Naive B cell (primary cell): ENCODE measurements at places on chromosomes 4 and X.

DNA sequence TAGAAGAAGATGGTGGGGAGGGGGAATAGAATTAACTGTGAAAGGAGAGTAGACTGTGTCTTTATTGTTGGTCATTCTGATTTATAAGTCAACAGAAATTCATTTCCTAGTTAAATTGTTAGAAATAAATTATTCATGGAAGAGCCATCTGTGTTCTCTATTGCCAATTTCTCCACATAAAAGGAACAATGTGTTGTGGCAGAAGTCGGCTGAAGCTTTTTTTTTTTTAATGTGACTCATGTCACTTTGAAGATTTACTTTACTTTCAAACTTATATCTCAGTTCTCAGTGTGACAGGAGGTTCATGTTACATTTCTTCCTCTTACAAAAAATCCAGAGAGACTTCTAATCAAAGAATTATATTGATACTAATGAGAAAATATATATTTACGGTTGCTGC is 60.5 kb downstream of the CPE start:
- DNase-seq, result no peak

GRCh38 chrX:17442898-17443297 is 67.9 kb downstream of the NHS start:
- no peak for DNase-seq

DNA sequence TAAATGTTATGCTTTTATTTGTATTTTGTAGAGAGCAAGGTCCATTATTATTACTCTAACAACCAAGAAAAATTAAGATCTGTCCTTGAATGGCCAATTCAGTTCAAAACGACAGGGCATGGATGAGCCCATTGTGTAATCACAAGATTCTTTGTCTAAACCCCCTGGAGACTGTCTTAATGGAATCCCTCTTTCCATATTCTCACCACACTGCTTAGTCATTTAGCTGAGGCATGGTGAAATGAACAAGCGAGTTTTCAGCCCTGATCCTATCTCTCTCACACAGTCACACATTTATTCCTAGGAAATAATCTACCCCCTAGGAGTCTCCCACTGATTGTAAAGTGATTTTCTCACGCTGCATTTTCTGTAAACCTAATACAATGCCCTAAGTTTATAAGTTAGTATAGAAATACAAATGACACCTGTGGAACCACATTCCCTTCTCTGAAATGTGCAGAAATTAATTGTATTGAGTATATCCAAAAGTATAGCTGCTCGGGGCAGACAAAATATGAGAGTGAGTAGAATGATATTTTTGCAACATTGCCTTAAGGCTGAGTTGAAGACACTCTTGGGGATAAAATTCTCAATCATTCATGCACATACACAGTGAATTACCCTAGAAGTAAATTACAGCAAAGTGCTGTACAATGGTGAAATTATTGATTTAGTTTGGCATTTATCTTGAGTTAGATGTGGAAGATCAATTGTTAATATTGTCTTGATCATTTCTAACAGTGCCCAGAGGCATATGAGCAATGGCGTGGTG is 119.7 kb upstream of the PCDH7 start:
- DNase-seq, result no peak

- no peak for DNase-seq
Observed at GRCh38 chr4:56410247-56411062, 23.2 kb upstream of the AASDH start.

DNA sequence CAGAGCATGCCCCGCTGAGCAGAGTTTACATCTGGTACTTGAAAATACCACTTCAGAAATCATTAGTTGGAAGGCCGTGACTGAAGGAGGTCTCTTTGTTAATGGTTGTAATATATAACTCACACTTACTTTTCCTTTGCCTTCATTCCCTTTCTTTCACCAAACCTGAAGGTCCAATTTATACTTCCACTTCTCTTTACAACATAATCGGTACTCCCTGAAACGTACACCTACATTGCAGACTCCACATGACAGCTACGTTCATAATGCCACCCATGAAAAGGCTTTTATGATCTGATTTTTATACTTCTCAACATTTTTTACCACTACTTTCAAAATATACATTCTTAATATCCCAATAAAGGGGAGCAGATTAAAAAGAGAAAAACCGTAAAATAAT is 298.7 kb downstream of the C4orf33 start:
- no peak for DNase-seq

GRCh38 chr4:60729194-60729593 is 470.9 kb upstream of the ADGRL3 start:
- no peak for DNase-seq

- no peak for DNase-seq
Observed at GRCh38 chrX:84717343-84717742, 215.1 kb upstream of the HDX start.

DNA sequence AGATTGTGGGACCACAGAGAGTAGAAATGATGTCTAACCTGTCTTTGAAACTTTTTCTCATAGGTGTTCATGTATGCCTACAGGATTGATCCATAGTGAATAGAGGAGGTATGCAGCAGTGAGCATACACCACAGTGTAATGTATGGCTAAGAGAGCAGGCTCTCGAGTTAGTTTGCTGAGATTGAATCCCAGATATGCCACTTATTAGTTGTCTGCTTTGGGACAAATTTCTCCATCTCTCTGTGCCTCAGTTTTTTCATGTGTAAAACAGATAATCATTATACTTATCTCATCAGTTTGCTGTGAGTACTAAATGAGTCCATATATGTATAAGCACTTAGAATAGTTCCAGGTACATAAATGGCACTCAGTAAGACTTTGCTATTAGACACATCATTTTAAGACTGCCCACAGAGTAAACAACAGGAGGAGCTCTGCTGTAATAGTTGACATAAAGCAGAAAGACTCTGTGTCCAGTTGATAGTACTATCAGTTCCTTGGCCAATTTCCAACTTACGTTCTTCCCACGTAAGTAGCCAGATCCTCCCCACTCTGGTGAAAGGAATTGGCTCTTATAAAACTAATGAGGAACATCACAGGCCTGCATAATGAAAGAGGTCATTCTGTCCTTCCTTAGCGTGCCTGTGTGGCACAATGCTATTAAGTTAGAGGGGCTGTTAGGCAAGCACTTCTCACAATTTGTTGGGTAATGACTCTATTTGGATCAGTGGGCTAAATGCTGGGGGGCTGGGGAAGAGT is 20.7 kb upstream of the RNF150 start:
- no peak for DNase-seq

GRCh38 chr4:142563682-142564291 is 282.3 kb downstream of the INPP4B start:
- DNase-seq, result no peak

GRCh38 chrX:4435905-4436304 is 722.5 kb upstream of the PRKX start:
- no peak for DNase-seq

GRCh38 chr4:6991249-6991648 is 51.9 kb upstream of the TADA2B start:
- no peak for DNase-seq

DNA sequence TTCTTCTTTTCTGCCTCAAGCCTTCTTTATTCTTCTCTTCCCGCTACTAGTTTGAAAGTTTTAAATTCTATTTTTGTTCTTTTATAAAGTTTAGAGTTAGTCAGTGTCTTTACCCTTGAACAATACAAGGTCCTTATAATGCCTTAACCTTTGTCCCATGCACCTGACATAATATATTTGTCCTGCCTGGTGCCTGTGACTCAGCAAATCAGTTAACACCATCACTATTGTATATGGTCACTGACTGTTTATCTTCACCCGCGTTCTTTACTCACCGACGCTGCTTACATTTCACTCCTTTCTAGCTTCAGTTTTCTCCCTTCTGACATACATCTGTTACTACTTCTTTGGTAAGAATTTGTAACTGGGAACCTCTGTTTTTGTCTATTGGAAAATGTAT is 5.7 kb downstream of the SMIM20 start:
- DNase-seq, result no peak

DNA sequence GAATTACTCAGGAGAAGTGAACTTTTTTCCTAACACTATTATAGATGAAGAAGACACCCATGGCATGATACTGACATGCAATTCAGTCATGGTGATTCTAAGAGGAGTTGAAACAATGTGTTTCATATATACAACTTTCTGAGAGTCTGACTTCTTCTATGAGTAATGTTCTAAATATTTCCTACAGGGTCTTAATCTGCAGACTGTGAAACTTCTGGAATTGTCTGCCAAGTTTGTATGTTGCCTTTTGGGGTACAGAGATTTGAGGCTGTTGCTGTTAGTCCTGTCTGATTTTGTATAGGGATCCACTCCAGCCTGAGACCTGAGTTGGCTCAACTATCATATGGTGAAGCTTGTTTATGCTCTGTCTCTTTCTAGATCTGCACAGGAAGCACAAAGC is 160.6 kb upstream of the GATB start:
- no peak for DNase-seq

DNA sequence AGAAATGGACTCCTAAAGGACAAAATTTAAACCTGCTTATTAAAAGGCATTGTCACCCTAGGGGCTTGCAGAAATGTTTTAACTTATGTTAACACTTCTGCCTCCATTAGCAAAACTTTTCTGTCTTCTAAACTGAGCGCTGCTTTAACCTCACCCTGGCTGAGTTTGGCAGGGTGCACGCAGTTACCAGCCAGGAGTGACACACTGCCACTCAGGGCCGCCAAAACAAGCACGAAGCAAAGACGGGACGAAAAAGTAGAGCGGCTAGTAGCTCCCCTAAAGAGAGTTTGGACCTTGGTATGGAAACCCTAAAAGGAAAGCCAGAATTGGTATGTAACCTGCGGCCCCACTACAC is 23.8 kb upstream of the UVSSA start:
- DNase-seq, result no peak

- DNase-seq, result no peak
Observed at GRCh38 chr4:47462799-47463234, 685 bp downstream of the COMMD8 start.

- no peak for DNase-seq
Observed at GRCh38 chr4:2070421-2071251, 11.5 kb downstream of the NAT8L start.

DNA sequence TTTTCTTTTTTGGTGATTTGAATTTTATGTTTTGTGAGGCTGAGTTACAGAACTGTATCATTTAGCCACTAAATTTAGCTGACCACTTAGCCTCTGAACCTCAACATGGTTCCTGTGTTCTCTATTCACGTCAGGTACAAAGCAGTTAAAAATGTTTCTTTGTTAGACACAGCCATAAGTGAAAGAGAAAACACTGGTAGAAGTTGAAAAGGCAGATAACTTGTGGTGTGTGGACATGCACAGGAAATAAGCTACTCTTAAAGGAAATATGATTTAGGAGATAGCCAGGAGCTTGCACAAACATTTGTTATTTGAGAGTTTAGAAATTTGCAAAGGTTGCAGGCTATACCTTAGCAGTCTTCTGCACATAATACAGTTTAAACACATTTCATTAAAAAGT is 171.0 kb upstream of the RPS6KA3 start:
- DNase-seq, result no peak

DNA sequence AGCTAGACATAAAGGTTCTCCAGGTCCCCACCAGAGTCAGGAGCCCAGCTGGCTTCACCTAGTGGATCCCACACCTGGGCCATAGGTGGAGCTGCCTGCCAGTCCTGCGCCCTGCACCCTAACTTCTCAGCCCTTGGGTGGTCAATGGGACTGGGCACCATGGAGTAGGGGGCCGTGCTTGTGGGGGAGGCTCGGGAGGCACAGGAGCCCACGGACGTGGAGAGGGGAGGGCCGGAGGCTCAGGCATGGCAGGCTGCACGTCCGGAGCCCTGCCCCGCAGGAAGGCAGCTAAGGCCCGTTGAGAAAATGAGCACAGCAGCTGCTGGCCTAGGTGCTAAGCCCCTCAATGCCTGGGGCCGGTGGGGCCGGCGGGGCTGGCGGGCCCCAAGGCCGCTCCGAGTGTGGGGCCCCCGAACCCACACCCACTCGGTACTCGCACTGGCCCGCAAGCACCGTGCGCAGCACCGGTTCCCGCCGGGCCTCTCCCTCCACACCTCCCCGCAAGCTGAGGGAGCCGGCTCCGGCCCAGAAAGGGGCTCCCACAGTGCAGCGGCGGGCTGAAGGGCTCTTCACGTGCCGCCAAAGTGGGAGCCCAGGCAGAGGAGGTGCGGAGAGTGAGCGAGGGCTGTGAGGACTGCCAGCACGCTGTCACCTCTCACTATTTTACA is 291.1 kb downstream of the KLHL4 start:
- DNase-seq, result no peak

- no peak for DNase-seq
Observed at GRCh38 chr4:79088946-79089691, 149.9 kb upstream of the PAQR3 start.

DNA sequence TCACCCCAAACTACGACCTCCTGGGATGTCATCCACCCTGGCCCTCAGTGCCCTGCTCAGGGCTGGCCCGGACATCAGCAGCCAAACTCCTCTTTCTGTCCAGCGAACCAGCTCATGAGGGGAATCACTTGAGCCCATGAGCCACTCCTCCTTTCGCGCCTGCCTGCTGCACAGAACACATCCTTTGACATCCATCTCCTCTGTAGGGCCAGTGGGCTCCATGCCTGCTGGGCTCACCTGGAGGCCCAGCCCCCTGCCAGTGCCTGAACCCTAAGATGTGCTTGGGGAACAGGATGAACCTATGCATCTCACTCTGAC is 43.5 kb downstream of the ABLIM2 start:
- no peak for DNase-seq

GRCh38 chr4:155973639-155974475 is 20.2 kb upstream of the CTSO start:
- DNase-seq, result no peak

DNA sequence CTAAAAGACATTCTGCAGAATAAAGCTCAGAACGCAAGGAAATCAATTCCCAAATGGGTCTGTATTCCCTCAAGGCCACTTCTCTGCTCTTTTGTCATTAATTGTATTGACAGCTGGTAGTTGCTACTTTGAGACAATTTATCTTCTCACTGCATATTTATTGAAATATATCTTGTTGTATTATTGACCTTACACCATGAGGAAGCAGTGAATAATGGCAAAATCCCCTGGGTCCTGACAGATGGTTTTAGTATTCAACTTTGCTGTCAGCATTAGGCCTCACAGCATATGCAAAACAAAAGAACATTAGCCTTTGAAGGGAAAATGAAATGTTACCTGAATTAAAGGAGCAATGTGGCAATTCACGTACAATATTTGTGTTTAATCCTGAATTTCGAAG is 406.1 kb upstream of the TRAM1L1 start:
- DNase-seq, result no peak

GRCh38 chr4:20151436-20151835 is 100.3 kb upstream of the SLIT2 start:
- no peak for DNase-seq

GRCh38 chr4:95318044-95318443 is 230.7 kb downstream of the UNC5C start:
- DNase-seq, result no peak
